ENCODE measurements at places on chromosomes 6 and 20.

DNA sequence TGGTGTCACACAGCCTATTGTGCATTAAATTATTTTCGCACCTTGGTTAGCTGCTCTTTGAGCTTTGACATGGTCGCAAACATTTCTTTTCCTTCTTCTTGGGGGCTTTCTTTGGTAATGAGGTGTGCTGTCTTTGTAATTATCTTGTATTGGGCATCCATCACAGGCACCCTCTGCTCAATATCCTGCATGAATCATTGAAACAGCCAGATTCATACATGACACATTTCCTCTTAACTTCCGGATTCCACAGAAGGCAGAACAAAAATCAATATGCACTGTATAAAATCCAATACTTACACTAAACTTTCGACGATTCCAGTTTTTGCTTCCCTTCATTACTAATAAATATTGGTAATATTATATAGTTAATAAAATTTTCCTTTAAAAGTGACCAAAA lies 175.6 kb downstream of the SYNE1 start:
- no peak for DNase-seq

DNA sequence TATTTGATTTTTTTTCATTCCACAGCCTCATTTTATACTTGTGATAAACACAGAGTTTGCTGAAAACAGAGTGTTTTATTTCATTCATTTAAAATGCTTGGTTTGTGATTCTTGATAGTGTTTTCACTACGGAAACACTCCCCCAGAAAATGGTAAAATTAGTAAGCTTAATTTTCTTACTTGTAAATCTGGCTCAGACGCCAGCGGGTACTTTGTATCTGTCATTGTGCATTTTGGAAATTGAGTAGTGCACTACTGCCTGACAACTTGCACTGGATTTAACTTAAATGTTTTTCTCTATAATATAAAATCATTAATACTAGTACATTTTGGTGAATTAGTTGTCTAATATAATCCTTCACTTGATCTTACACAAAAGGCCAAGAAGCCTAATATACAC lies 37.0 kb upstream of the HINT3 start:
- no peak for DNase-seq

DNA sequence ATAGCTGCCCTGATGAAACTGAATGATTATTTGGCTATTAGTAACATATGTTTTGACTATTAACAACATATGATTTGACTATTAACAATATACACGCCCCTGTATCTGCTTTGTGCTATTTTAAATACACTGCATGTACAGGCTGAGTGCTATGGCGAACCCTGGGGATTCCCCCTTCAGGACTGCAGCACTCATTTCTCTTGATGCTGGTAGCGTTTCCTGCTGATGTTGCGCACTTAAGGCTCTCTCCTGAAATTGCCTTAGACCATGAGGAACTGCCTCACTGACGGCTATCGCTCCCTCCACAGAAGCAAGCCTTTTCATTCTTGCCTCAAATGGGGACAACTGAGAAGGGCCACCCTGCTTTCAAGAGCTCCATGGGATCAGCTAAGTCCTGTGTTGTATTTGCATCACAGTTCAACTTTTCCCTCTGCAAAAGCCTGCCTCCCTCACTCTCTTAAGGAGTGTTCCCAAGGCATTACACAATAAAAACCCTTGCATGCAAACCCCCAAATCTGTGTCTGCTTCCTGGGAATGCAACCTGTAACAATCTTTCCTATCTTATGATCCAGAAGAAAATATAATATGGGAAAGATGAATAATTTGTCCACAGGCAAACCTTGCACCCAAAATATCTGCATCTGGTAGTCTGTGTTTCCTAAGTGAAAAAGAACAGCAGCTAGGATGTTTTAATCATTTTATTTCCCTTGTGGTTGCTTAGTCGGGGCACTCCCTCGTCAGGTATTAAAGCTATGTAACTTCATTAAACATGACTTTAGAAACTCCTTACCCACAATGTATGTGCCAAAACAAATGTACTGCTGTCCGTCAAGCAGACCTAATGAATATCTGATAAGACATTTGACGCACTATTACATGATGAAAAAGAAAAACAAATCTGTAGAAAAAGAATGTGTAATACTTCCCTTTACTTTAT lies 456.4 kb downstream of the COL12A1 start:
- no peak for DNase-seq

- peak; percentile 71 for DNase-seq
Measured at GRCh38 chr6:35893246-35893645, 27.7 kb downstream of the SRPK1 start.

DNA sequence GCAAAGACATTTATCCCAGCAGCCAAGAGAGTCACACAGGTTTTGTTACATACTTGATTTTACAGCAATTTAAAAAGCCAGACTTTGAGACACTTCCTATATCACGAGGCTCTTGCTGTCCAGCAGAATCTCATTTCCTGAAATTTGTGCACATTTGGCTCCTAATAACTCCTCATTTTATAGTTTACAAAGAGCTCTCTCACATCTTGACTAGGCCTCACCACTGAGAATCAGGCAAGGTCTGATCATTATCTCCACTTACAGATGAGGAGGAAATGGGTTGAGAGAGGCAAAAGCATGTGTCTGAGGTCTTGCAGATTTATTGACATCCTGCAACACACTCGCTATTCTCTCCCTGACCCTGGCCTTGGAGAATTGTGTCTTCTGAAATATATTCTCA lies 426.8 kb downstream of the MAFB start:
- no peak for DNase-seq

GRCh38 chr6:128400875-128401274 lies 119.5 kb downstream of the PTPRK start:
- no peak for DNase-seq

DNA sequence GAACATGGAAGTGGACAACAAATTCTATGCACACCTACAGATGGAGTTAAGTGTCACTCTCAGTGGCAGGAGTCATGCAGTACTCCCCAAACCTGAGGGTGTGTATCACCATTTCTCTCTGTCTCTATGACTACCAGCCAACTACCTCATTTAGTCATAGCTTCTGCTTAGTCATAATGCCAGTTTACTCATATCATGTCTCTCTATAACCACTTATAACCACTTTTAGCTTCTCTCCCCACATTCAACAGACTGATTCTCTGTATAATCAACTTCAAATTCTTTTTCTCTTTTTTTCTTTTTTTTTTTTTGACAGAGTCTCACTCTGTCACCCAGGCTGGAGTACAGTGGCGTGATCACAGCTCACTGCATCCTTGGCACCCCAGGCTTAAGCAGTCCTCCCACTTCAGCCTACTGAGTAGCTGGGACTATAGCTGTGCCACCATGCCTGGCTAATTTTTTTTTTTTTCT lies 13.8 kb upstream of the GTF3C6 start:
- no peak for DNase-seq

GRCh38 chr6:255751-256083 lies 36.6 kb upstream of the DUSP22 start:
- no peak for DNase-seq
